ENCODE measurements at places on chromosomes 4 and X.

DNA sequence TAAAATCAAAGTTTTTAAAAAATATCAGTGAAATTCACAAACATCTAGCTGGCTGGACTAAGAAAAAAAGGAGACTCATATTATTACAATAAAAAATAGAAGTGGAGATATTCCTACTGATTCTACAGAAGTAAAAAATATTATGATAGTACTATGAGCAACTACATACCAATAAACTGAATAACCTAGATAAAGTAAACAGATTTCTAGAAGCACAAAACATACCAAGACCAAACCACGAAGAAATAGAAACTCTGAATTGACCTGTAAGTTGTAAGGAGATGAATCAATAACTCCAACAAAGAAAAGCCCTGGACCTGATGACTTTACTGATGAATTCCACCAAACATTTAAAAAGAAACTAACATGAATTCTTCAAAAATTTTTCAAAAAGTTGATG, 867.3 kb downstream of the PCDH18 start:
- no peak for DNase-seq

DNA sequence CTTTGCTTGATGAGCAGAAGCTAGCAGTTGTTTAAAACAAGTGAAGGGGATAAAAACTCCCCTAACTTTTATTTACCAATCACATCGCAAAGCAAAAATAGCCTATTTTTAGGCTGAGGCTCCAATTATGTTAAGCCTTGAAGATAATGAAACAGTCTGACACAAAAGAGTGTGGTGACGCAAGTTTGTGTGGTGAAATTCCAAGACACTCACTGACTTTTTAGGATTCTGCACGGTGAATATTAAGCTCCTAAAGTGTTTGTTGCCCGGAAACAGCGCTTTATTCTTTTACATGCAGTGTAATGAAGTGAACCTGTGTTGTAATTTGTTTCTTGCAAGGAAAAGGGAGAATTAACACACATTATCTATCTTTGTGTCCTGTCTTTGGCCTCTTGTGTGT, 74.8 kb downstream of the POLA1 start:
- no peak for DNase-seq

- no peak for DNase-seq
Measured at GRCh38 chr4:36174570-36174969, 69.7 kb downstream of the ARAP2 start.

- no peak for DNase-seq
Measured at GRCh38 chr4:180923486-180923885, 1319.7 kb upstream of the TENM3 start.

DNA sequence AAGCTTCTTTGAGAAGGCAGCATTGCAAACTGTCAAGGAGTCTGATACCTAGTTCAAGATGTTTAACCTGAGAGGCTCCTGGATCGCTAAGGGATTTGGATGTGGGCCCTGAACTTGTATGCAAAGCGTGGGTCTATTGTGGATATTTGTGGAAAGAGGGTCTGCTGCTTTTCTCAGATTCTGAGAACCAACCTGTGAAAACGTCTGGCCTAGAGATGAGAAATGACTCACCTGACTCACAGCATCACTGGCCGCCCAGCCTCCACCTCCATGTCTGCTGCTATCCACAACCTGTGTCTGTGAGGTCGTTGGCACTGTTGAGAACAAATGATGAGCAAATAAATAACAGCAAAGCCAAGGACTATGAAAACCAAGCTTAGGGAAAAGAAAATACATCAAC, 33.3 kb upstream of the PROM1 start:
- DNase-seq = no peak

DNA sequence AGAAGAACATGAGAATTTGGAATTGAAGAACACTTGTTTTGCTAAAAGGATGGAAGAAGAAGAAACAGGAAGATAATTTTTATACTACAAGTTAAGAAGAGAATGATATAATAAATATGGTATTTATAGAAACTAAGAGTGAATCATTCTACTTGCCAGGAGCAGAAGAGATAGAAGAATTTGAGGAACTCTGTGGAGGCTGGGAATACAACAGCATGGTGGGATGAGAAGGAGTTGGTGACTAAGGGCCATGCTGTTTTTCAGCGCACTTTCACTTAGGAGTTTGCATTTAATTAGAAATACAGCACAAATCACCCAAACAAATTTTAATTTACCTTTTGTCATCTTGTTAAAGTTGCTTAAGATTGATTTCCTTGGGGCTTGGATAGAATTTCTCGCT, 20.5 kb downstream of the HADH start:
- DNase-seq = no peak

DNA sequence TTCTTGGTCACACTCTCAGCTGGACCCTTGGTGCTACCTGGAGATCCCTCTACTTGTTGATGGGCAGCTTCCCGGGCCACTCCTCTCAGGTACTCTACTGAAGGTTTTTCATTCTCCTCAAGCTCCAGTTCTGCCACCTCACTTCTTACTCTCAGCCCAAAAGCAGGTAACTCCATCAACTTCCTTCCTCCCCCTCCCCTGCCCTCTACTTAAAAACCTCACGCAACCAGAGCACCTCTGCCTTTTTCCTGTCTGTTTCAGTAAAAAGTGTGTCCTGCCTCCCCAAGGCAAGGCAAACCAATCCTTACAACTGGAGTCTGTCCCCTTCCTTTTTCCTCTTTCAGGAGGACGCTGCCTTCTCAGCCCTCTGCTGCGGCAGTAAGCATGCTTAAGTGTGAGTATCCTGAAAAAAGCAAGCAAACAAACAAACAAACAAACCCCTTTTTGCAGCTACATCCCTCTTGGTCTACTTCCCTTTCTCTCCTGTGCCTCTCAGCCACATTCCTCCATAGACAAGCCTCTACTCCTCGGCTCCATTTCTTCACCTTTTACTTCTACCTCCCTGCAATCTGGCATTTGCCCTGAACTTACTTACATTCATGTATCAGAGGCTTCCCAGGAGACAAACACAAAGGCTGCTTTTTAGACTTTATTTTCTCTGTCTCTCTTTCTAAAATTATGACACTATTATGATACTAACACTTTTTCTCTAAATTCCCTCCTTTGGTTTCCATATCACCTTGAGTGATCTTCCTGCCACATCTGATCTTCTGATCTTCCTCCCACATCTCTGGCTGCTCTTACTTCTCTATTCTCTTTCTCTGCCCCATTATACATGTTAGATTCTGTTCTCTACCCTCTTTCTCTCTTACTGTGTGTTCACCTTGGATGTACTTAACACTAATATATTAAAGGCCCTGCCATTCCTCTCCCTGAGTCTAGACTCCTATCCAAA, 5.4 kb downstream of the ALPK1 start:
- no peak for DNase-seq

GRCh38 chrX:13599491-13599890, 30.1 kb downstream of the EGFL6 start:
- DNase-seq = no peak

GRCh38 chr4:110164251-110164650, 34.2 kb downstream of the ELOVL6 start:
- DNase-seq = no peak

- no peak for DNase-seq
Measured at GRCh38 chr4:144647095-144647561, 1.2 kb downstream of the HHIP start.

- DNase-seq = no peak
Measured at GRCh38 chrX:51862920-51863319, 30.5 kb upstream of the MAGED1 start.

- DNase-seq = no peak
Measured at GRCh38 chr4:115234405-115235093, 121.1 kb upstream of the NDST4 start.

DNA sequence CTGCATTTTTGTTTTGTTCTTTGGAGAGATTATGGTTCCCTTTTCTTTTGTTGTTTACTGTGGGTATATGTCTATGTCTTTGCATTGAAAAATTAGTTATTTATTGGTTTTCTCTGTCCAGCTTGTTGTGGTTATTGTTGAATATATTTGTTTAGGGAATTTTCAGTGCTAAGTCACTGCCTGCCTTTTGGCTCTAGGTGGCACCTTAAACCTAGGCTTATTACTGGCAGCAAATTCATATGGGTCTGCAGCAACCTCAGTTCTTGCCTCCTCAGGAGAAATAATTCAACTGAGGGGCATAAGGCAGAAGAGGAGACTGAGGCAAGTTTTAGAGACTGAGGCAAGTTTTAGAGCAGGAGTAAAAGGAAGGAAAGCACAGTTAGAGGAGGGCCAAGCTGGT, 1157.3 kb upstream of the AGA start:
- DNase-seq = no peak

- DNase-seq = no peak
Measured at GRCh38 chrX:107878106-107878505, 52.4 kb downstream of the MID2 start.

DNA sequence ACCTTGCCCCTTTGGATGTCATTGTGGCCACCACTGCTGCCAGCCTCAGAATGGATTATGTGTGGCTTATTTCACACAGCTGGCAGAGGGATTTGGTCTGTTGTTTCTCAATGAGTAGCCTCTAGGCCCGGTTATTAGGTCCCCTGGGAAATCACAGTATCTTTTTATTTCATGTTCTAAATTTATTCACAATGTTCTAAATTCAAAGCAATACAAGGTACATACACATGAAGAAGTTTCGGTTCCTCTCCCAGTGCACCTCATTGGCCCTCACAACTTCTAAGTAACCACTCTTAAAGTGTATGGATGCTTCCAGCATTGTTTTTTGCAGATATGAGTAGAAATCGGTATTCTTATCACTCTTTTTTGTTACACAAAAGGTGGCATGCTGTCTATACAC, 262.7 kb downstream of the RCHY1 start:
- DNase-seq = no peak

GRCh38 chrX:130024127-130024526, 41.7 kb downstream of the BCORL1 start:
- DNase-seq = peak; percentile 79

DNA sequence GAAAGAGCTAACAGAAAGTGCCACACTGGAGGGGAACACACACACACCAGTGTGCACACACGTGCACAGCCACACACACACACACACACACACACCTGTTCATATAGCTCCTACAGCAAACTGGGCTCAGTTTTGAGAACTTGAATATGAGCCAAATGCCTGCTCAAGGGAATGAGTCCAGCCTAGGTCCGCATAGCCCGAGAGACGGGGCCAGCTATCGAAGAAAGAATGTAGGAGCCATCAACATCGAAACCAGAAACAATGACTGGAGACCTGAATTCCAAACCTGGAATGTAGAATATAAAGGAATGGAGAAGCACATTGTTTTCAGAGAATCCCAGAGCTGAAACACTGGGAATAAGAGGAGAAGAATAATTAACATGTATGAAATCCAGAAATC, 37.6 kb upstream of the ERVMER34-1 start:
- DNase-seq = no peak

DNA sequence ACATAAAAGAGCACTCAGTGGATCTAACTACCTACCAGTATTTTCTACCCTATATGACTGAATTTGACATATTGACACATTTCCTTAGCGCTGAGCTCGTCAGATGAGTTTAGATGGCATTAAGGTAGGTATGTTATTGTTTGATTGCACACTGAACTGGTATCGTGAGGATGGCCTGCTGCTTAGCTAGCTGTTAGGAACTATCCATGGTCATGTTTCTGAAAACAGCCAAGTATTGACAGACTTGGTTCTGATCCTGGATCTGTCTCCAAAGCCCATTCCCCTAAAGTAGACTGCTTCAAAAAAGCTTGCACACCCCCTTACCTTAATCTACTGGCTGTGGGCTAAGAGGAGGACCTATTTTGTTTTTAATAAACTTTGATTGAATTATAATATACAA, 32.9 kb downstream of the FNIP2 start:
- no peak for DNase-seq

GRCh38 chr4:119130365-119131065, 5.1 kb upstream of the MYOZ2 start:
- no peak for DNase-seq

DNA sequence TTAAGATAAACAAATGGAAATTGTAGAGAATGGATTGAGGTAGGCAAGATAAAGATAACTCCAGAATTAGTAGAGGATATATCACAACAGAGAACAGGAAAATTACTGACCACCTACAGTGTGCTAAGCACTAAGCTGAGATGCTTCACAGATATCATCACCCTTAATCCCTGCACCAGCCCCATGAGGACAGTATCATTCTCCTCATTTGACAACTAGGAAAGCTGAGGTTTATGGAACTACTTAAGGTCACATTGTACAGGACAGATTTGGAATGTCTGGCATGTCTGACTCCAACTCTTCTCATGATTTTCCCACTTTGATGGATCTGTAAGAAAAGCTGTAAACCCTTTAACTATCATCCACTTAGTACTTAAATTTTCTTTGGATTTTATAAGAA, 95.5 kb downstream of the CASK start:
- no peak for DNase-seq

- no peak for DNase-seq
Measured at GRCh38 chr4:90979556-90979955, 852.4 kb downstream of the CCSER1 start.

DNA sequence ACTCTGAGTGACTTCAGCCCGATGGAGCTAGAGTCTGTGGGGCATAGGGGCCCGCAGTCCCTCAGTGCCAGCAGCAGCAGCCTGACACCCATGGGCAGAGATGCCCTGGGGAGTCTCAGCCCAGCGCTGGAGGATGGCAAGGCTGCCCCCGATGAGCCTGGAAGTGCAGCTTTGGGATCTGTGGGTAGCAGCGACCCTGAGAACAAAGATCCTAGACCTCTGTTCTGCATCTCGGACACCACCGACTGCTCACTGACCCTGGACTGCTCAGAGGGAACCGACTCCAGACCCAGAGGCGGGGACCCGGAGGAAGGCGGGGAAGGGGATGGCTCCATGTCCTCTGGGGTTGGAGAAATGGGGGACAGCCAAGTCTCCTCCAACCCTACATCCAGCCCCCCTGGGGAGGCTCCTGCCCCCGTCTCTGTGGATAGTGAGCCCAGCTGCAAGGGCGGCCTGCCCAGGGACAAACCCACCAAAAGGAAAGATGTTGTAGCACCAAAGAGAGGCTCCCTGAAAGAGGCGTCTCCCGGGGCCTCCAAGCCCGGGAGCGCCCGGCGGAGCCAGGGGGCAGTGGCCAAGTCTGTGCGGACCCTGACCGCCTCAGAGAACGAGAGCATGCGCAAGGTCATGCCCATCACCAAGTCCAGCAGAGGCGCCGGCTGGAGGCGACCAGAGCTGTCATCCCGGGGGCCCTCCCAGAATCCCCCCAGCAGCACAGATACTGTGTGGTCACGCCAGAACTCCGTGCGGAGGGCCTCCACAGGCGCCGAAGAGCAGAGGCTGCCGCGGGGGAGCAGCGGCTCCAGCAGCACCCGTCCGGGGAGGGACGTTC, 39.5 kb downstream of the FHDC1 start:
- DNase-seq = no peak

- no peak for DNase-seq
Measured at GRCh38 chr4:119099227-119099810, 36.3 kb upstream of the MYOZ2 start.

- DNase-seq = no peak
Measured at GRCh38 chrX:139429913-139430312, 100.6 kb upstream of the F9 start.

DNA sequence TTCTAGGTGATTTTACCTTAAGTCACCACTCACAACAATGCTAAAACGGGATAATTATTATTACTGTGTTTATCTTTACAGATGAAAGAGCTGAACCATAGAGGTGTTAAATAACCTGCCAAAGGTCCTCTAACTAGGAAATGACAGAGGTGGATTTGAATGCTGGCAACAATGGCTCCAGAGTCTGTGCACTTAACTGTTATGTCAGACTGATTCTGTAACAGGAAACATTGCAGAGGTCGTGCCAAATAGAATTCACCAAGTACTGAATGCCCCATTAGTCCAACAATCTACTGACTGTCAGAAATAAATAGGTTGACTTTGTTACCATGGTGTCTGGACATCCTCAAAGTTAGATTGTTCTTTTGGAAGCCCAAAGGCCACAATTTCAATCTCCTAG, 20.9 kb upstream of the USP27X start:
- no peak for DNase-seq

- DNase-seq = no peak
Measured at GRCh38 chr4:182819751-182820150, 97.4 kb downstream of the DCTD start.
